Thyroid gland (tissue), 4 donors: ENCODE measurements at places on chromosomes 2 and 18. TPM values are rescaled to one million over a fixed set of nuclear protein-coding genes. Genes with fewer than 3 reads are reported as not detected.
A peak's percentile ranks its signal among the peaks of the same experiment; 100 is the strongest.

GRCh38 chr2:124649001-124649400, 623.9 kb downstream of the CNTNAP5 start:
- DNase-seq = no peak
- no peaks in the 10 kb centered on the region for H3K4me1 ChIP-seq
- H3K27ac ChIP-seq = no peak overlapping the region
- no peaks in the 10 kb centered on the region for H3K36me3 ChIP-seq

Gene C2orf78
- not detected for total RNA-seq

DNA sequence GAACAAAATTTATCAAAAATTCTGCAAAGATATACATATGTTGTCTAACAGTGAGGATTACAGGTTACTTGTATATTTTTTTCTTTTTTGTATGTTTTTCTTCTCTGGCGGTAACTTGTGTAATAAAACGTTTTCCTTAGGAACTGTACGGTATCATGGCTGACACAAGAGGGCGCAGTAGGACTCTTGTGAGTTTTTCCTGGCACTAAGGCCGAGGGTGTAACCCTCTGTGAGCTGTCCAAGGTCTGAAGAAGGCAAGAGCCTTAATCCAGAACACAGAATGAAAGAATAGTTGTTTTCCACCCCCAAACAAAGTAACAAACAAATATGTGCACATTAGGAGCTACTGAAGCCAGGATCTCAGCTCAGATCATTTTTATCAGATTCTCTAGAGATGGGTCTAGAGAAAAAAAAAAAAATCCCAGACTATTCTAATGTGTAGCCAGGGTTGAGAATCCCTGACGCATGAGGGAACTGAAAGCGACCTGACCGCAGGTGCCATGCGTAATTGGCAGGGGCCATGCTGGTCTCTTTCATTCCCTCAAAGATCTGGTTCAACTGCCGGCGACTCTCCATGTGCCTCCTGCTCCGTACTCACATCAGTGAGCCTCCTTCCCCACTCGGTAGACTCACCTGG, 27.0 kb downstream of the TMEM200C start:
- H3K4me3 ChIP-seq = no peak overlapping the region
- peak; percentile 72 for DNase-seq
- no peaks in the 10 kb centered on the region for H3K27me3 ChIP-seq

DNA sequence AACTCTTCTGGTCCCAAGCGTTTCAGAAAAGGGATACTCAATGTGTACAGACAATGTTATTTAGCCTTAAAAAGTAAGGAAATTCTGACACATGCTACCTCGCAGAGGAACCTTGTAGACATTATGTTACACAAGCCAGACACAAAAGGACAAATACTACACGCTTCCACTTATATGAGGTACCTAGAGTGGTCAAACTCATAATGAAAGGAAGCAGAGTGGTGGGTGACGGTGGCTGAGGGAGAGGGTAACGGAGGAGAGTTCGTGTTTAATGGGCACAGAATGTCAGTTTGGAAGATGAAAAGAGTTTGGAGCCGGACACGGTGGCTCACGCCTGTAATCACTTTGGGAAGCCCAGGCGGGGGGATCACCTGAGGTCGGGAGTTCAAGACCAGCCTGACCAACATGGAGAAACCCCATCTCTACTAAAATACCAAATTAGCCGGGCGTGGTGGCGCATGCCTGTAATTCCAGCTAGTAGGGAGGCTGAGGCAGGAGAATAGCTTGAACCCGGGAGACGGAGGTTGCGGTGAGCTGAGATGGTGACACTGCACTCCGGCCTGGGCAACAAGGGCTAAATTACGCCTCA, 1.4 kb downstream of the MCM6 start:
- H3K4me3 ChIP-seq = no peak overlapping the region
- no peak overlapping the region for H3K27ac ChIP-seq
- peaks cover 12% of the 10 kb centered on the region for H3K4me1 ChIP-seq
- H3K27me3 ChIP-seq = no peaks in the 10 kb centered on the region
- H3K36me3 ChIP-seq = no peaks in the 10 kb centered on the region
